IPS-NIHi11 (cell line): ENCODE measurements at places on chromosomes 12 and 14.
A peak's percentile ranks its signal among the peaks of the same experiment; 100 is the strongest.

DNA sequence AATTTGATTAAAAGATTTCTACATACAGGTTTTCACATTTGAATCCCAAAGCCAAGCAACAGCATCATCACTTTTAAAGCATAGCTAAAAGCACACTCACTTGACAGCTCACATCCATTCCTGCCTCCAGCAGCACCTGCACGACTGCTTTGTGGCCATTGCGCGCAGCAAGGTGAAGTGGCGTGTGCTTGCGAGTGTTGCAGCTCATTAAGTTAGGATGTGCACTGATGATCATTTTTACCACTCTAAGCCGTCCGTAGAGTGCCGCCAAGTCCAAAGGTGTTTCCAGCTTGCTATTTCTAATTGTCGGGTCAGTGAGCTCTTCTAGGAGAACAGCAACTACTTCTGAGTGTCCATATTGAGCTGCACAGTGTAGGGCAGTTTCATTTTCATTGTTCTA, 158.8 kb downstream of the GARIN6 start:
- DNase-seq, result no peak

- peak; percentile 87 for DNase-seq
Measured at GRCh38 chr12:79737875-79738718, 47.3 kb upstream of the PAWR start.

- peak; percentile 66 for DNase-seq
Measured at GRCh38 chr12:130126023-130126432, 36.2 kb upstream of the FZD10 start.

GRCh38 chr14:80387563-80387981, 176.3 kb upstream of the DIO2 start:
- no peak for DNase-seq

DNA sequence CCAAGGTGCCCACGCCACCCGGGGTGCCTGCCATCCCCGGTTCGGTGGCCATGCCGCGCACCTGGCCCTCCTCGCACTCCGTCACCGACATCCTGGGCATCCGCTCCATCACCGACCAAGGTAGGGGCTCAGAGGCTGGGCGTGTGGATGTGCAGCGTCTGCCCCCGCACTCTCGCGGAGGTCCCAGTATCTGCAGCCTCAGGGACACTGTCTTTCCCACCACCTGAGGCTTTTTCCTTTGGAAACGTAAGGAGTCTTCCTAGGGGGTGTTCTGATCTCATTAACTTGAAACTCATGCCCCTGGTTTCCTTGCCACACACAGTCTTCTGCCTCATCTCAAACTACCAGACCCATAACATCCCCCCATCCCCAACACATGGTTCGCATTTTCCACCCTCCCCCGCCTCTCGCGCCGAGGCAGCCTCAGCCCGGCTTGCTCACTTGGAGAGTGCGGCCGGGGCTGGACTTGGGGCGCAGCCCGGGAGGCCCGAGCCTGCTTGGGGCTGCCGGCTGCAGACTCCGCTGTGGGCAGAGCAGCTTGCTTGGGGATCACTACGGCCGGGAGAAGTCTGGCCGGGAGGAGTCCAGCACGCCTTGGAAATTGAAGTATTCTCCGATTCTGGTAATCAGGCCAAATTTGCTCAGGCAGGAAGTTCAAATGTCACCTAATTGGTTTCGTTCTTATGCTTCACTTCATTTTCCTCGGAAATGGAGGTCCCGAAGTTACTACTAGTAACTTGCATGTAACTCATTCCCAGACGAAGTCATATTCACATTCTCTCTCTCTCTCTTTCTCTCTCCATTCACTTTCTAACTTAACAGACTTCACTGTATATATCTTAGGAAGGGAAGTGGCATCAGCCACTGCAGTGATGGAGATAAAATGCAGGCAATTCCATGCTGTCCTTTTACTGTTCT, 2.0 kb downstream of the PAX9 start:
- DNase-seq, result peak; percentile 41

GRCh38 chr14:103361867-103362266, 23.3 kb upstream of the MARK3 start:
- DNase-seq, result no peak

DNA sequence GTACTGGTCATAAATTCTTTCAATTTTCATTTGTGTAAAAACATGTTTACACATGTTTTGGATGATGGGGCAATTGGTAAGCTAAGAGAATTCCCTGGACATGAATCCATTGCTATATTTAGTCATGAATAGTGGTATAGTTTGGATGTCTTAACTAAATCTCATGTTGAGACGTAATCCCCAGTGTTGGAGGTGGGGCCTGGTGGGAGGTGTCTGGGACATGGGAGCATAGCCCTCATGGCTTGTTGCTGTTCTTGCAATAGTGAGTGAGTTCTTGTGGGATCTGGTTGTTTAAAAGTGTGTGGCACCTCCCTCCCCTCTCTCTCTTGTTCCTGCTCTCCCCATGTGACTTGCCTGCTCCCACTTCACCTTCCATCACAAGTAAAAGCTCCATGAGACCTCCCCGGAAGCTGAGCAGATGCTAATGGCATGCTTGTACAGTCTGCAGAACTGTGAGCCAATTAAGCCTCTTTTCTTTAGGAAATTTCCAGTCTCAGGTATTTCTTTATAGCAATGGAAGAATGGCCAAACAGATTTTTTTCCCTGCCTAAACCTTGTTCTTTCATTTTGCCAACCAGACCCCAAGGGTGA, 33.6 kb downstream of the CTSG start:
- DNase-seq, result no peak

GRCh38 chr14:90521084-90521929, 124.5 kb downstream of the CALM1 start:
- DNase-seq, result no peak

DNA sequence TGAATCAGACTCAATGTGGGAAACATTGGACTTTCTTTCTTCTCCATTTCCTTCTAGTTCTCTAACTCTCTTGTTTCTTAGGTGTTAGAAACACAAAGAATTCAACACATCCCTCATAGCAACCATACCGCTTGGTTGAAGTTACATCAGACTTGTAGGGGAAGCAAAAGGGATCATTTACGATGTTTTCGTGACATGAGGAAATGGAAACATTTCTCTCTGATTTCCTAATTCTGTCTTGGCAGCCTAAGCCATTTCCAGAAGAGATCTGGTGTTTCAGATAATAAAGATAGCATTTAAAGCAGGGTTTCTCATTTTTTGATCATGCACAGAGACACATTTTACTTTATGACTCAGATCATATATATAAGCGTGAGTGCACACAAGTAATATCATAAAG, 202.0 kb downstream of the TMEM132C start:
- DNase-seq, result no peak

- DNase-seq, result no peak
Measured at GRCh38 chr12:69919495-69919894, 94.5 kb downstream of the MYRFL start.

- no peak for DNase-seq
Measured at GRCh38 chr14:39203659-39204606, 28.9 kb downstream of the PNN start.

DNA sequence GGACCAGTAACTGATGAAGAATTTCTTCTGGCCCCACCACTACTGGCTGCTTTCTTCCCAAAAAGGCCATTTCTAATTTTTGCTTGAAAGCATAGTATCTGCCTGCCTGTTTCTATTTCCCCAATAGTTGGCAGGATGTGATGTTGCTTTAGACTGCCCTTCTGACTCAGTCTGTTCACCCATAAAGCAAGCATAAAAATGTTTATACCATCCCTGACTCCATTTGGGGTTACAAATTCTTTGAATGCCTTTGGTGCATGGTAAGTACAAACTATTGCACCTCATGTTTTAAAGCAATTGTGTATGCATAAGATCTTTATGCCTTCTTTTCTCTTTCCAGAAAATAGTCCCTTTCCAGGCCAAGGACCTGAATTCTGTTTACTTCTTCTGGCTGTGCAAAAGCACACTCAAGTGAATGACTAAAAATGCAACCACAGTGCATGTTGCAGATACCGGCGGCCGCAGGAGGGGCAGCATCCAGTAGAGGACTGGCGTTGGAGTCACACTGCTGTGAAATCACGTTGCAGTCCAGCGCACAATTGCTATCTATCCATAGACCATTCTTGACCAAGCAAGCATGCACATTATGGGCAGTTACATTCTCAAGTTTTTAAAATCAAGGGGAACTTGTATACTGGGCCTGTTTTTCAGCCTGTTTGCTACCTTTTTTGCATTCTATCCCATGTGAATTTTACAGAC, 82.4 kb downstream of the SLC5A8 start:
- DNase-seq, result no peak

GRCh38 chr14:80047761-80048160, 163.5 kb downstream of the DIO2 start:
- no peak for DNase-seq

- DNase-seq, result no peak
Measured at GRCh38 chr12:102728506-102729242, 188.4 kb downstream of the PAH start.

GRCh38 chr12:24359418-24359817, 409.9 kb upstream of the SOX5 start:
- no peak for DNase-seq

GRCh38 chr12:55729819-55730818, 1.3 kb upstream of the CD63 start:
- no peak for DNase-seq

DNA sequence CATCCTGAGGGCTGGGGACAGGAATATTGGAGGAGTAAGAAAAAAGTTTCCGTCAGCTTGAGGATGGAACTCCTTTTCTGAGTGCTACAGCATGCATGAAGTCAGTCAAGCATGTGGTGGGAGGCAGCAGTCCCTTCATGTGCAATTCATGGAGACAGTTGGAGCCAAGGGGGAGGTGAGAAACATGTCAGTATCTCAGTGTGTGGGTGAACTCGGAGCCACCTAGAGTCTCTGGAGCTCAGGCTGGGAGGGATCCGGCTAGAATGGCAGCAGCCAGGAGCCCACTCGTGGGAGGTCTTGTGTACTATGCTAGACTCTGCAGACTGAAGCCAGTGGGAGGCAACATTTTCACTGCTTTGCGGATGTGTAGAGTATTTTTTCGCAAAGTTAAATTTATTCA, 60.3 kb downstream of the AVPR1A start:
- no peak for DNase-seq

DNA sequence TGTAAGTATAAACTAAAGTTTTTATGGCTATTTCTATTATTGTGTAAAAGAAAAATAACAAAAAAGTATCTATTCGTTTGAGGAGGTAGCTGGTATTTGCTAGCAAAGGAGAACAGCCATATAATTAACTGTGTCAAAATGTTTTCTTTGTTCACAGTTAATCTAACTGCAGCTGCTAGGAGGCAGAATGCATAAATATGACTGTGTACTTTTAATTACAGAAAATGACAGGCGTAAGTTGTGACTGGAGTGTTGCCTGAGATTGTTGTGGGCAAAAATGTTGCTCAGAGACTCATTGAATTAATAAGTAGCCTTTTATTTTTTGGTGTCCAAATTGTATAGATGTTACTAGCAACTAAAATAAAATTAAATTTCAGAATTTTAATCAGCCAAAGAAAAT, 33.5 kb downstream of the PTPRO start:
- no peak for DNase-seq

- no peak for DNase-seq
Measured at GRCh38 chr14:51513281-51513680, 138.4 kb upstream of the FRMD6 start.

GRCh38 chr12:3832738-3833137, 40.5 kb downstream of the PARP11 start:
- no peak for DNase-seq
